ENCODE measurements at places on chromosomes 6 and 20.

DNA sequence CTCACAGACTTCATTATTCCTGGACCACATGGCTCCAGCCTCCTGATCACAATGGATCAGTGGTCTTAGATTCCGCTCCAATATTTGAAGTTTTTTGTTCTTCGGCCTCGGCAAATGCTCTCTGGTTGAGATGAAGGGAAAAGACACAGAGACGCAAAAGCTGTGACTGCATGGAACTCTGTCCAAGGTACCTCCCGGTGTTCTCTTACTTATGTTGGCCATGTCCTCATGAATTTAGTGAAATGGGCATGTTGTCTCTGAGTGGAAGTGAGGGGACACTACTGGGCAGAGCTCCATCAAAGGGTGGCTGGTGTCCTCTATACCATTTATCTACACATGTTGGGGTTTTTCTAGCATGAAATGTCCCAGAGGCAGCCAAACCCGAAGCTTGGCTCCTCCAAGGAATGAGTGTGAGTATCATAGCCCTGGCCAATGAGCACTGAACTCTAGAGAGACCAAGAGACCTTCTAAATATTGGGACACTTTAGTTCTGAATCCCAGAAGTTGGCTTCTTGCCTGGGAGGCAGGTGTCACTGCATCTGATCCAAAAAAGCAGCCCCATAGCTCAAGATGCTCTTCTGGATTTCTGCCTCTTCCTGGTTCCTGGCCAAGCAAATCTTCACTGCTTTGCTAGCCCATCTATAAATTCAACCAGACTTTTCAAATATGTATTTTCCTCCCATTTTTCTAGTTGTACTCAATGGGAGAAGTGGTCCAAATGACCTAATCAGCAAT lies 34.1 kb downstream of the HLA-G start:
- DNase-seq: peak; percentile 17

- DNase-seq: no peak
Observed at GRCh38 chr6:139112561-139112960, 22.3 kb upstream of the HECA start.

DNA sequence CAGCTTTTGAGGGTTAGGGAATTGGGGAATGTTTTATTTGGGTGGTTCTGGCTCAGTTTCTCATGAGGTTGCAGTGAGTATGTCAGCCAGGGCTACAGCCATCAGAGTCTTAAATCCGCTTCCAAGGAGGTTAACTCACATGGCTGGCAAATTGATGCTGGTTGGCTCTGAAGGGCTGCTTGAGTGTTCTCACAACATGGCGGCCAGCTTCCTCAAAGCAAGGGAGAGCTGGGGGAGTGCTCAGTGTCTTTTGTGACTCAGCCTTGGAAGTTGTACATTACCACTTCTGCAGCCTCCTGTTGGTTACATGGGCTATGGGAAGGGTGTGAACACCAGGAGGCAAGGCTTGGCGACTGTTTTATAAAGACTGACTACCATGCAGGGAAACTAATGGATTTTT lies 17.8 kb upstream of the PPP1R3G start:
- DNase-seq: no peak

DNA sequence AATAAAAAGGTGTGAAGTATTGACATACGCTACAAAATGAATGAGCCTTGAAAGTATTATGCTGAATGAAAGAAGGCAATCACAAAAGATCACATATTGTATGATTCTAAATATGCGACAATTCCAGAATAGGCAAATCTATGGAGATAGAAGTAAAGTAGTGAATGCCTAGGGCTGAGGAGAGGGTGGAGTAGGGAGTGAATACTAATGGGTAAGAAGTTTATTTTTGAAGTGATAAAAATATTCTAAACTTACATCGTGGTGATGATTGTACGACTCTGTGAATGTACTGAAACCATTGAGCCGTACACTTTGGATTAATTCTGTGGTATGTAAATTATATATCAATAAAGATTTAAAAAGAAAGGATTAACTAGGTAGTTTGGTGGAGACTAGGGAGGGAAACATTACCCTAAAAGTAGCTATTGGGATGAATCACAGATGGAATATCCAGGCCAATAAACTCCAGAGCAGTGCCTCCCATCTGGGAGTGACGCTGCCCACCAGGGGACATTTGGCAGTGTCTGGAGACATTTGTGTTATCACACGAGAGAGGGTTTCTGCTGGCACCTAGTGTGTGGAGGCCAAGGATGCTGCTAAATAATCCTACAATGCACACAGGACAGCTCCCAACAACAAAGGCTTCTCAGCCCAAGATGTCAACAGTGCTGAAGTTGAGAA lies 214.2 kb upstream of the PCSK2 start:
- no peak for DNase-seq

DNA sequence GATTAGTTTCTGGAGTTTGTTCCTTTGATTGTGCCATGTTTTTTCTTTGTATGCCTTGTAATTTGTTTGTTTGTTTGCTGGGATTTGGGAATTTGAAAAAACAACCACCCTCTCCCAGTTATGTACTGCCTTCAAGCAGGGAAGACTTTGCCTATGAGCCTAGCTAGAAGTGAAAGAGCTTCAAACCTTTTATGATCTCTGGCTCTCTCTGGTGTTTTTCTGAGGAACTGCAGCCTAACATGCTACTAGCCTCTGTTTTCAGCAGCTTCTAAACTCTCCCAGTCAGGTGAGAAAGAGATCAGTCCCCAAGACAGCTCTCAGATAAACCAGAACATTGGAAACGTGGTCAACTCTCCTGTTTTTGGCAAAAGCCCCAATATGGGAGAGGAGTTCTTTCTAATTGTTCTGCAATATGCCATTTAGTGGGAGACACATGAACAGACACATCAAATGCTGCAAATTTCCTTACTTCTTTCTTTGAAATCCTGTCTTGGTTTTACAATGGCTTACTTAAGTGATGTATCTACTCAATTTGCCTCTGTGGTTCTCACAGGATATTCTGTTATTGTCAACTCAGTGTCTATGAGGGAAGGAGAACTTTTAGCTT lies 58.9 kb upstream of the SERINC1 start:
- peak; percentile 77 for DNase-seq

- DNase-seq: no peak
Observed at GRCh38 chr6:105251689-105252088, 71.9 kb upstream of the POPDC3 start.

- no peak for DNase-seq
Observed at GRCh38 chr20:32114305-32114960, 4.9 kb downstream of the TM9SF4 start.

DNA sequence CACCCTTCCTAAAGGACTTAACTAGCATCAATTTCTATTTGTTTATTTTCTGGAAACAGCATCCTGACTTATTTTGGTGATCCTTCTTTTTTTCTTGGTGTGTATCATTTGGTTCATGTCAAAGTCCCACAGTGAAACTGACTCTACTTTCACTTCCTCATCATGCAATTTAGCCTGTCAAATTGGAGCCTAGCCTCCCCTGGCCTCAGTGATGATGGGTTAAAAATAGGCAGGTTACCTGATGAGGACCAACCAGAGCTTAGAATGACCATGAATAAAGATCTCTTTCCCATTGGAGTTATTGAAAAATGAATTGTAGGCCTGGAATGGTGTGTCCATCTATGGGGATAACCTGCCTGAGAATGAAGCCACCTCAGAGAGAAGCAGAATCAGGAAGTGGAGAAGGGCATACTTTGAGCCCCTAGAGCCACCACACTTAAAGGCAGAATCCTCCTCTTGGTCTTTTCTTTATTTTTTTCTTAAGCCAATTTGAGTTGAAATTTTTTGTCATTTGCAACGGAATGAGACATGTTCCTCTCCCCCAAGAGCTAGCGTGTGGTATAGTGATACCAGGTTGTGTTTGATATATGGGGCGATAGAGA lies 105.6 kb downstream of the BTBD3 start:
- DNase-seq: no peak

GRCh38 chr6:114039841-114040240 lies 68.9 kb upstream of the HDAC2 start:
- DNase-seq: no peak

DNA sequence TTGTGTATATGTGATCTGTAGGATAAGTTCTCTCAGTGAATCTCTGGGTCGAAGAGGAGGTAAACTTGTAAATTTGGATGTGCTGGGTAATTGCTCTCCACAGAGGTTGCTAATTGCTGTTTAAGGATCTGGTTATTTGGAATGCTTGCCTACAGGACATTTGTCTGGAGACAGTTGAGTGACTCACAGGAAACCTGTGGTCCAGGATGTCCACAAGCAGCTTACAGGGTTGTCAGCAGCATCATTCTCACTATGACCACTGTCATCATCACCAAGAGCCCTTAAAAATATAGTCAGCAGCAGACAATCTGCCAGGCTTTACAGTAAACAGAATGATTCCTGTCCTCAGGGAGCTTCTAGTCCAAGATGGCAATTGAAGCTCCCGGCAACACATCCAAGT lies 31.2 kb upstream of the KCNK5 start:
- no peak for DNase-seq
